NCI-H510A (cell line): ENCODE measurements at places on chromosomes 5 and 9.

DNA sequence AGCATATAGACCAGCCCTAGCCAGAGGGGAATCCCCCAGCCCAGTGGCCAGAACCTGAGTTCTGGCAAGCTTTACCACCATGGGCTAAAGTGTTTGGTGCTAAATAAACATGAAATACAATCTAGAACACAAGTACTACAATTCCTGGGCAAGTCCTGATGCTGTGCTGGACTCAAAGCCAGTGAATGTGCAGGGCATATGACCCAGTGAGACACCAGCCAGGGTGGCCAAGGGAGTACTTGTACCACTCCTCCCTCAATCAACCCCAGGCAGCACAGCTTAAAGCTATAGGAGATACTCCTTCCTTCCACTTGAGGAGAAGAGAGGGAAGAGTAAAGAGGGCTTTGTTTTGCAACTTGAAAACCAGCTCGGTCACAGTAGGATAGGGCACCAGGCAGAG, 63.6 kb downstream of the SSBP2 start:
- DNase-seq = no peak

DNA sequence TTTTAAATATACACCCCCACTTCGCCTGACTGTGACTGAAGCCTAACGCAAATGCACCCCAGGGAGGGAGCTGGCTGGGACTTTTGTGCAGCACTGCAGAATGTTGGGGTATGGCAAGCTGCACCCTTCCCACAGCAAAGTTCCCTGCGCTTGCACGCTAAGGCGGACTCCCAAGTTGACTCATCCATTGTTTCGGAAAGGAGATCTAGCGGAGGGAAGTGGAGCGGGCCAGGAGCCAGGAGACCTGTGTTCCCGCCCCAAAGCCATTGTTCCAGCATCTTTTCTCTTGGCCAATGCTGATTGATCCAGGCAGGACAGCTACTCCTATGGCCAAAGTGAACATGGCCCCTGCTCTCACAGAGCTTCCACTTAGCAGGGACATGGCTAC, 202.9 kb downstream of the AOPEP start:
- DNase-seq = no peak

- no peak for DNase-seq
Observed at GRCh38 chr5:116766470-116766947, 191.9 kb upstream of the SEMA6A start.

- DNase-seq = no peak
Observed at GRCh38 chr5:118126159-118126558, 862.2 kb downstream of the DTWD2 start.

DNA sequence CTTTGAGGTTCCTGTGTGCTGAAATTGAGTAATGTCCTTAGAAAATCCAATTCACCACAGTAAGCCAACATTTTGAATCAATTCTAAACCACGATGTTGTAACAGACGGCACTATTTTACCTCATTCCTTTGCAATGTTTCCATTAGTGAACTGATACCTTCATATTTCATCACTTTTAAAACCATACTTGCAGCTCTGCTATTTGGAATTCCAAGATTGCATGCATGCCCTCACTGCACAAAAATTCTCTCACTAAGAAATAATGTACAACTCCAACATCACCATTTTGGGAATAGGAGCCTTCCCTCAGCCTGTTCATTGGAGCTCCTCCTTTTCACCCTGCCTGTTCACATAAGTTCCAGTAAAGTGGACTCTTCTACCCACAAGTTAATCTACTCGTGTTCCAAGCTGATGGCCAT, 74.8 kb upstream of the TGFBR1 start:
- DNase-seq = no peak

DNA sequence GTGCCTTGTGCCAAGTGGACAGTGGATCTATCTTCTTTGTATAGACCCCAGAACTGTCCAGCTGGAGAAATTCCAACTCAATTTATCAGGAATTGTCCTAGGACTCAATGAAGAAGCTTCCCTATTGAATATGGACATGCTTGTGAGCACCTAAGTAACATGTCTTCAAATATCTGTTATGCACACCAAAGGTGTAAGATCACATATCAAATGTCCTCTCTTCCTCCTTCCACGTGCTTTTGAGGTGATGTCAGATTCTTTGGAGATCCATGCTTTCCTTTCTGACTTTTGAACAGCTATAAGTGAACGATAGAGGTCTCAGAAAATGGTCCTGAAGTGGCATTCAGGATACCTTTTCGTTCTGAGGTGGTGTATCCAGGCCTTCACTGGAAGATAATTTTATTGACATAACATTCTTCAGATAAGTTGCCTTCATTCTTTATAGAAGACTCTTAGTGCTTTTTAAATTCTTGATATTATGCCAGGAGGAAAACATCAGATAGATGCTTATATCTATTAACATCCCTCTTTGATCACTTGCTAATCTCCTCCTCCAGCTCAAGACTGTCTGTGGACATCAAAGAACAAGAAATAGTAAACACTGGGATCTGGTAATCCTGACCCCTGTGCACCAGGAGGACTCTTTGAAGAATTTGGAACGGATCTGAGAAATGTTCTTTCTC, 246.4 kb downstream of the SMARCA2 start:
- DNase-seq = no peak

GRCh38 chr9:84708400-84708799, 38.9 kb downstream of the NTRK2 start:
- DNase-seq = no peak

DNA sequence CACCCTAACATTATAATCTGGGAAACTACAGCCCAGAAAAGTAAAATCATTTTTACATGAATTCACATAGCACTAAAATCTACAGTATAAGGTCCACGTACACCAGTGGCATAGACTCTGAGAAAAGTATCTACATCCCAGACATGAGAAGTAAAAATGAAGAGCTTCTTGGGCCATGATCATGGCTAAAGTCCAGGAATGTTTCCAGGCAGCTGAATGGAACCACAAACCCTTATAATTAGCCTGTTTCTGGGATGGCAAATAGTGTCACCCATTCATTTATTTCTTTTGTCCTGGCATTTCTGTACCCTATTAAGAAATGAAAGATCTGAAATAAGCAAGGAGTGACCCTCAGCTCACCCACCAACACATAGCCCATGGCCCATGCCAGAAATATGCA, 217.9 kb downstream of the SPOCK1 start:
- no peak for DNase-seq

DNA sequence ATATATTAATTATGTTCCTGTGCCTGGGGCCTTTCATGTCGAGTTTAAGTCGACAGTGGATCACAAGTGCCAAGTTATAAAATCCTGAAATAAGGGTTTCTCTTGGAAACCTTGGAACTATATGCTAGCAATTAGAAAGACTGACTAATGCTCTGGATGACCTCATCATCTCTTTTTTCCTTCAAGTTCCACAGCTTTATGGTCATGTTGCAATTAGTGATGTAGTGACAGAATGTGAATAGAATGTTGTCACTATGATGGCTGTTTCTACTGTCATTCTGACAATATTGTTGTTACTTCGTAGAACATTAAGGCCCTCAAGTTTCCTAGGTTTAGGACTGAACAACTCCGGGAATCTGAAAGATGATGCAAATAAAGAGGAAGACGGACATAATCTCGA, 368.0 kb upstream of the SEMA6A start:
- DNase-seq = no peak

- no peak for DNase-seq
Observed at GRCh38 chr9:124007565-124008302, 3.8 kb upstream of the LHX2 start.

DNA sequence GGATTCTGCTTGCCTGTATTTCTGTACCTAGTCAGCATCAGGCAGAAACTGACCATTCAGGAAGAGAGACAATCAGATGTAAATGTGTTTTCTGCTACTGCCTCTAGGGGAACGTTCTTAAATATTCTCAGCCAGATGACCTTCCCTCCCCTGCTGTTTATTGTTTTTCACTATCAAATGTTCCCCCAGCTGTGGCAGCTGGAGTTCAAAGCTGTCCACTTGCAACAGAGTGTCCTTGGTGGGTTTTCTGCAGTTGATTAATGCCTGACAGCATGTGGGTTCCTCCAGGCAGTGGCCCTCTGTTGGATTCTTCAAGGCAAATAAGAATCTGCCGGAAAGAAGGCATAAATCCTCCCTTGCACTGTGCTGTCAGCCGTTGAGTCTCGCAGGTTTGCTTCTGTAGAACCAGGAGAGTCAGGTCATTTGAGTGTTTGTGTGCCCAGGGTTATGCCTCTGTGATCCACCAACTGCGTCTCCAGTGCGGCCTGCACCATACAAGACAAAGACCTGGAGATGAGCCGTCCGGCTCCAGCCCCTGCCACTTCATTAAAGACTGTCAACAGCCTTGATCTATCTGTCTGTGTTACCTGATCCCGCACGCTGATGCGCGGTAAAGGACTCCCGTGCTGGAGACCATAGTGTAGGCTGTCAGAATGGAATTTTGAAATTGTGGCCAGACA, 203.4 kb downstream of the GADD45G start:
- peak; percentile 68 for DNase-seq

DNA sequence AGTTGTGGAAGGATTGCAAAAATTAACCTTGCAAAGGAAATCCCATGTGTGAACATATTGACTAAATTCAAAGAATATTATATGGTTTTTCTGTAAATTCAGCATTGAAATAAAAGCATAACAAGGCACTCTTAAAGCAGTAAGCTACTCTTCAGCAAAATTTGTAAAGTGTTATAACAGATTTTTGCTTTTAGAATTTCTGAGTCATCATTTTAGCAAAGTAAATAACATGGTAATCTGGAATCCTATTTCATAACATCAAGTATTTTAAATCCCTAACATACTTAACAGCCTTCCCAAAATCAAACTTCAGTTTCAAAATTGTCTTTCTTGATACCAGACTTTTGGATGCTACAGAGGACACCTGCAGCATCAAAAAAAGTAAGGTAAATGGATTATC, 436.0 kb upstream of the CDH9 start:
- DNase-seq = no peak

DNA sequence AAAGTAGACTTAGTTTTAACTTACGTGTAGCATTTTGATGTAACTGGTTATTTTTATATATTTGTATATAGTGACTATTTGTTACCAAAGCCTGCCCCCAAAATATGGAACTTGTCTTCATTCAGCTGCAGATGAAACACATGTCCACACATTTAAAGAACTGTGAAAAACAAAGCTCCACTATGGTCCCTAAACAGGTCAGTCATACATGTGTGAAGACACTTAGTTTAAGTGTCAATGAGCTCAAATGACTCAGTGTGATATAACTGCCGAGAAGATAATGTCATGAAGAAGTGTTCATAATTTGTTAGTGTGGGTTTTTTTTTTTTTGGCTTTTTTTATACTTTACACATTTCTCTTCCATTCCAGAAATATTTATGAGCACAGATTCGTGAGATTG, 28.2 kb downstream of the HAVCR1 start:
- no peak for DNase-seq

GRCh38 chr9:90499761-90500160, 142.9 kb downstream of the DIRAS2 start:
- no peak for DNase-seq

DNA sequence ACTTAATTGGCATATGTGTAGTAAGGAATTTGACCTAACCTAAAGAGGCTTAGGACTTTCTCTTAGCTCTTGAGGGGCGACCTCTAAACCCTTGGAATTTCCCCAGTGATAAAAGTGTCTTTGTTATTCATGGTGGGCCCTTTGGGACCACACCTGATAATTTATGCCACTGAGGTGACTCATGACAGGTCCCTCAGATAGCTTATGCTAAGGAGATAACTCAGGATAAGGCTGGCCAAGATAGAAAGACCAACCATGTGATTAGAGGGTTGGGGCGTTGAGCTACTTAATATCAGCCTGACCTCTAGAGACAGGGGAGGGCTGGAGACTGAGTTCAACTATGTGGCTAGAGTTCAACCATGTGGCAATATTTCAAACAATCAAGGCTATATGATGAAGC, 218.1 kb downstream of the AP3B1 start:
- no peak for DNase-seq

GRCh38 chr5:45335978-45336377, 360.2 kb downstream of the HCN1 start:
- no peak for DNase-seq
